ENCODE measurements at places on chromosomes 2 and 18. TPM values are rescaled to one million over a fixed set of nuclear protein-coding genes. Genes with fewer than 3 reads are reported as not detected.

ERBB4 gene
- 0.03 TPM for total RNA-seq

COLEC12 gene
- 2.4 TPM for total RNA-seq

RAMP1 gene
- 109 TPM for total RNA-seq

ZSWIM2 gene
- not detected for total RNA-seq

KANSL1L gene
- total RNA-seq = 5.7 TPM

DYNC2LI1 gene
- 29.1 TPM for total RNA-seq

KLHL41 gene
- total RNA-seq = 0.45 TPM

ASB3 gene
- total RNA-seq = 14.7 TPM

RPRD1A gene
- total RNA-seq = 71.6 TPM

CIB4 gene
- not detected for total RNA-seq

NPHP1 gene
- 5.7 TPM for total RNA-seq

FAM110C gene
- total RNA-seq = 0.30 TPM

IFT172 gene
- total RNA-seq = 29.8 TPM

DYNAP gene
- total RNA-seq = not detected

TCF23 gene
- total RNA-seq = not detected

DHRS9 gene
- total RNA-seq = not detected

SDC1 gene
- 31.4 TPM for total RNA-seq

GALR1 gene
- total RNA-seq = not detected

ANO7 gene
- 0.19 TPM for total RNA-seq

APCDD1 gene
- not detected for total RNA-seq

FN1 gene
- 44.3 TPM for total RNA-seq

ADCY3 gene
- total RNA-seq = 43.6 TPM

RALB gene
- 22.4 TPM for total RNA-seq

TSHZ1 gene
- 10.2 TPM for total RNA-seq

ALPI gene
- not detected for total RNA-seq

FTCDNL1 gene
- total RNA-seq = 1.8 TPM

XDH gene
- 4.3 TPM for total RNA-seq

MYOM1 gene
- total RNA-seq = 0.08 TPM

KCNG2 gene
- total RNA-seq = not detected

FKBP1B gene
- 6.5 TPM for total RNA-seq

GPR75 gene
- total RNA-seq = 2.4 TPM

ZNF519 gene
- 3.2 TPM for total RNA-seq

UGT1A10 gene
- total RNA-seq = not detected

RHOB gene
- 125 TPM for total RNA-seq

SCN9A gene
- 1.1 TPM for total RNA-seq

C2orf76 gene
- total RNA-seq = 1.7 TPM

CNDP1 gene
- not detected for total RNA-seq

CD207 gene
- total RNA-seq = 0.11 TPM

NXPH2 gene
- not detected for total RNA-seq

DPYSL5 gene
- 3.0 TPM for total RNA-seq

TPGS2 gene
- total RNA-seq = 55.4 TPM

SLC5A7 gene
- not detected for total RNA-seq

FIGN gene
- 0.61 TPM for total RNA-seq

GPR39 gene
- 4.0 TPM for total RNA-seq

HOXD12 gene
- total RNA-seq = 0.60 TPM

SERPINB2 gene
- total RNA-seq = 0.34 TPM

FAP gene
- total RNA-seq = not detected

CCDC74B gene
- 21.1 TPM for total RNA-seq

LTBP1 gene
- 1.2 TPM for total RNA-seq

BOLA3 gene
- total RNA-seq = 90.3 TPM

GAD1 gene
- total RNA-seq = 7.2 TPM

STPG4 gene
- 0.15 TPM for total RNA-seq

SLC8A1 gene
- total RNA-seq = 6.9 TPM

RNF138 gene
- total RNA-seq = 30.7 TPM
